T-helper 2 cell treated with Interferon-gamma antibody and Interleukin-4, amounts not matched to agents 5 μg/mL and 100 μg/mL, for 36 hours (primary cell): ENCODE measurements at places on chromosomes 5 and 9.

DNA sequence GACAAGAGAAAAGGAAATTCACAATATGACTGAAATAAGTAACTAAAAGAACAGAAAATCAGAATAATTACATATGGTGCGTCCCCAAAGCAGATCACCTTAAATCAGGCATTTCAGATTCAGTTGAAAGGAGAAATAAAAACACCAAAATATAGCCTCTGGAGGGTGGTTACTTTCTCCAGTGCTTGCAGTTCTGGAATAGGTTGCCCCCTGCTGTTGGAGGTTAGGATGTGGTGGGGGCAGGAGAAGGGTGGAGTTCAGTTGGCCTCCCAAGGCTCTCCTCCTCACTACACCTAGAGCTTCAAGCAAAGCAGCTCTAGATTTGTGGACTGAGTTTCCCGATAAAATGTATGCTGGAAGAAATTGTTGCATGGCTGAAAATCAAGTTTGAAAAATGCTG, 338.2 kb upstream of the TLE4 start:
- DNase-seq: no peak

DNA sequence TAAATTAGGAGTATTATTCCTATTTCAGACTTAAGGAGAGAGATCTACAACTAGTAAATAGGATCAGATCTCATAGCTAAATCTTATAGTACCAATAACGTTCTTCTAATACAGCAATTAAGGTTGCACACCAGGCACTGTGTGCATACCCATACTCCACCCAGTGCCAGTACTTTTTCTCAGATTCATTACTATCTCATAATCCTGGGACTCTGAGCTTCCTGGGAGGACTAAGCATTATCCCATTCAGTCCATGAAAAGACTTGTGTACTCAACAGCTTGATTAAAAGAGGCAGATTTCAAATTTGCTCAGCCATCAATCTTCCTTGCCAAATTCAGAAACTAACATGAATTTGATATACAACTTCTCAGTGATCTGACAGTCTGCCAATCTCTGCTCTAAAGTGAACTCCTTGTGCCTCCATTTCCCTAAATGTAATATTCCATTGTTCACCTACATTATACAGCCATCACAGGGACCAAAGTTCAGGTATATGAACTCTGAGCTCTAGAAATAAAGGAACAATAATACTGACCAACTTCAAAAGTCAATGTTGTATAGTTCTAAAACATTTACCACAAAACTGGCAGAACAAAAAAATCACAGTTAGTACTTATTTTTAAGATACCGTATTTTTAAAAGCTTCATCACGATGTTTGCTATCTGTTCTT, 7.2 kb downstream of the STRBP start:
- no peak for DNase-seq

GRCh38 chr9:14097215-14097614, 216.7 kb downstream of the NFIB start:
- no peak for DNase-seq

- DNase-seq: no peak
Measured at GRCh38 chr9:78863531-78863930, 566.6 kb downstream of the PSAT1 start.

- no peak for DNase-seq
Measured at GRCh38 chr5:159021901-159022556, 77.7 kb downstream of the EBF1 start.

DNA sequence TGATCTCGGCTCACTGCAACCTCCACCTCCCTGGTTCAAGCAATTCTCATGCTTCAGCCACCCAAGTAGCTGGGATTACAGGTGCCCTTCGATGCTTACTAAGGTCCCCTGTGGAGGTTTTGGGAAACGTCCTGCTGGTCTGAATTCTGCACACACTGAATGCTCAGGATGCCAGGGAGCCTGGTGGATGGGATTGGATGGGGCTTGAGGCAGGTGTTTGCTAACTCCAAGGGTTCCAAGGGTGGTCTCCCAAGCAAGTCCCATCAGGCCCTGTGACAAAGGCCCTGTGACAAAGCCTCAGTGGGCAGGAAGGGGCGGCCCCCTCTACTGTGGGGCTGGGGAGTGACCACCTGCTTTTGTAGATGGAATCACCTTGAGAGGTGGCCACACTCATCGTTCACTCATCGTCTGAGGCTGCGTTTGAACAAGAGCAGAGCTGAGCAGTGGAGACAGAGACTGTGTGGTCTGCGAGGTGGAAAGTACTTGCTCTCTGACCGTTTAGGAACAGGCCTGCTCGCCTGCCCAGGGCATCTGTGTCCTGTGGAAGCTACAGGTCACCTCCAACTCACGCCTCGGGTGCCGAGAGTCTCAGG, 40.2 kb downstream of the MRPL36 start:
- DNase-seq: no peak

DNA sequence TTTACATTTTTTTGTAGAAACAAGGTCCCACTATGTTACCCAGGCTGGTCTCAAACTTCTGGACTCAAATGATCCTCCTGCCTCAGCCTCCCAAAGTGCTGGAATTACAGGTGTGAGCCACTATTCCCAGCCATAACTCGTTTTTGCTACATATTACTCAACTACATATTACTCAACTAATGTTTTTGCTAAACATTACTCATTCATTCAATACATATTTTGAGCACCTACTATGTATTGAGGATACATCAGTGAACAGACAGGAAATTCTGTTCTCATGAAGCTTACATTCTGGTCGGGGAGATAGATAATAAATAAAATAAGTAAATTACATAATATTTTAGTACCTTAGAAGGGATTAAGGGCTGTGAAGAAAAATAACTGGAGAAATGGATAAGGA, 34.9 kb upstream of the STOM start:
- no peak for DNase-seq

DNA sequence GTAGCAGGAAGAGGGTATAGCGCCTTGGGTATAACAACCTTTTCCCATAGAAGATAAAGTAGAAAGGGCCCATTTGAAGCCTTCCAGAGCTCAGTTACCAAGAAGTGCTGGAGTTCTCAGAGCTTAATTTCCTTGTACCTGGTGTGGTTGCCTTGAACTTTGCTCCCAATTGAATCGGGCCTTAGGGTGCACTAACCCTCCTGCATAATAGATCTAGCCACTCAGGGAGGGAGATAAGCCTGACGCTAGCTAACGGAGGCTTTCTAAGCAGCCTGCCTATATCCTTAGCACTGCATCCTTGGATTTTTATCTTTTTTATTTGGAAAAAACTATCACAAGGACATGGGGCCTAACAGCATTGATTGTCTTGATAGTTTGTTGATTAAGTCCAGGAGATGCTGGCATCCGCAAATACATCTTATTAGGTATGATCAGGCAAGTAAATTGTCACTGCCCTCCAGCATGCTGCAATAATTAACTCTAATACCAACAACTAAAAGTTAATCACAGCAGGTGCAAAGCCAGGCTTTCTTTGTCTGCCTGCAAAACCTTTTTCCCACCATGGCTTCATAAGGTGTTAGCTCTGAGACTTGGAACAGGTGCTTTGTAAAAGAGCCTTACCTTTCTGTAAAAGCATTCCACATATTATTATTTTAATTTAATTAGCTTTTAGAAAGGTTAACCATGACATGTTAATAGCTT, 199.4 kb downstream of the SREK1 start:
- DNase-seq: no peak

GRCh38 chr5:13745508-13745907, 199.0 kb downstream of the DNAH5 start:
- no peak for DNase-seq

DNA sequence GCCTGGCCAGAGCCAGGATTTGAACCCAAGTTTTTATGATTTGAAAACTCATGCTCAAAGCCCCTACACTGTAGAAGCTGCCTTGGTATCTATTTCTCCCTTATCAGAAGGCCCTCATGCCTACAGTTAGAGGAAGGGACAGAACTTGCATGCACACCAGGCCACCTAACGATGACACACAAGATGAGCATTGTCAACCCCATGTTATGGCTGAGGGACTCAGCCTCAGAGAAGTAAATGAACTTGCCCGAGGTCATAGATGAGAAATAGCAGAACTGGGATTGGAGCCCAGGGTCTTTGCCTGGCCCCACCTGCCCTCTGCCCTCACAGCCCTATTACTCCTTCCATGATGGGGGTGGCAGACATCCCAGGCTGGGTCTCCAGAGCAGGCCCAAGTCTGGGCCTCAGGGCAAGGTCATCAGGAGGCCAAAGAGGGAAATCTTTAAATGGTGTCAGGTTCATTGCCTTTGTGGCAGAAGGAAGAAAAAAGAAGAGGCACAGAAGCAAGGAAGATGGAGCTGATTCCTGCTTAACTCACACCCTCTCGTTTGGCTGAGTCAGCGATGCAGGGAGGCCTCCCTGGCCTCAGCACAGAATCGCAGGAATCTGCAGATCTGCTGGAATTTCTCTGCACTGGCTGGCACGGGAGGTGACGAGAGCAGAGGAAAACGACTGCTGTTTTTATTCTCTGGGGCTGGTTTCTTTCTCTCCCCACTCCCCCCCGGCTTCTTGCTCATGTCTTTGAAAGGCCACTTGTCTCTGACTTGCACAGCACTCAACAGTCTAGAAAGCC, 20.6 kb upstream of the CRB2 start:
- DNase-seq: no peak

DNA sequence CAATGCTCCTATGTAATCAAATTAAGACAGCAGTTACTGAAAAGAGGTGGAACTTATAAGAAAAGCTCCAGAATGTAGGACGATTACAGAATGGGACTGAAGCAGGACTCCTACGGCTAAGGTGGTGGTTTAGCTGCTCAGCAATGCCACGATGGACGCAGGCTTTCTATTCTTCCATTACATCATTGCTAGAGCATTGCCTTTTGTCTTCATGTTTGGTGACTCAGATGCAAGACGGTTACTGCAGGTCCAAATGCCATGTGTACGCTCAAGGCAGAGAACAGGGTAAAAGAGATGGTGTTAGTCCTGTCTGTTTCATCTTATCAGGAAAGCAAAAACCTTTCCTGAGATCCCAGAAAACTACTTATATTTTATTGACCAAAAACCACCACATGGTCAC, 255.1 kb downstream of the ZSWIM6 start:
- no peak for DNase-seq

DNA sequence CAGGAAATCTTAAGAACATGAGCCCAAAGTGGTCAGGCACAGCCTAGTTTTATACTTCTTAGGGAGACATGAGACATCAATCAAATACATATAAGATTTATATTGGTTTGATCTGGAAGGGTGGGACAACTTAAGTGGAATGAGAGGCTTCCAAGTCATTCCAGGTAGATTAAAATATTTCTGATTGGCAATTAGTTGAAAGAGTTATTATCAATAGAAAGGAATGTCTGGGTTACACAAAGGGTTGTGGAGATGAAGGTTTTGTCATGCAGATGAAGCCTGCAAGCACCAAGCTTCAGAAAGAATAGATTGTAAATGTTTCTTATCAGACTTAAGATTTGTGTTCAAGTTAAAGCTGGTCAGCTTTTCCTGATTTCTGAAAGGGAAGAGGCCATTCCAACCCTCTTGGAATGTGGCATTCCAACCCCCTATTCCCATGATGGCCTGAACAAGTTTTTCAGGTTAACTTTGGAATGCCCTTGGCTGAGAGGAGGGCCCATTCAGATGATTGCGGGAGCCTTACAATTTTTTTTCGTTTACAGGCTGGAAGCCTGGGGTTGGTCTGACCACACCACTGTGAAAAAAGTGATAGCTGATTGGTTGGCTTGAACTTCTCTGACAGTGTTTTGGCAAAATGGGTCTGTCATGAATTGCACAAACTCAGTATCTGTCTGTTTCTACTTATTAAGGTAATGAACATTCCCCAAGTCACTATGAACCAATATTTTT, 245.6 kb upstream of the RAI14 start:
- no peak for DNase-seq

DNA sequence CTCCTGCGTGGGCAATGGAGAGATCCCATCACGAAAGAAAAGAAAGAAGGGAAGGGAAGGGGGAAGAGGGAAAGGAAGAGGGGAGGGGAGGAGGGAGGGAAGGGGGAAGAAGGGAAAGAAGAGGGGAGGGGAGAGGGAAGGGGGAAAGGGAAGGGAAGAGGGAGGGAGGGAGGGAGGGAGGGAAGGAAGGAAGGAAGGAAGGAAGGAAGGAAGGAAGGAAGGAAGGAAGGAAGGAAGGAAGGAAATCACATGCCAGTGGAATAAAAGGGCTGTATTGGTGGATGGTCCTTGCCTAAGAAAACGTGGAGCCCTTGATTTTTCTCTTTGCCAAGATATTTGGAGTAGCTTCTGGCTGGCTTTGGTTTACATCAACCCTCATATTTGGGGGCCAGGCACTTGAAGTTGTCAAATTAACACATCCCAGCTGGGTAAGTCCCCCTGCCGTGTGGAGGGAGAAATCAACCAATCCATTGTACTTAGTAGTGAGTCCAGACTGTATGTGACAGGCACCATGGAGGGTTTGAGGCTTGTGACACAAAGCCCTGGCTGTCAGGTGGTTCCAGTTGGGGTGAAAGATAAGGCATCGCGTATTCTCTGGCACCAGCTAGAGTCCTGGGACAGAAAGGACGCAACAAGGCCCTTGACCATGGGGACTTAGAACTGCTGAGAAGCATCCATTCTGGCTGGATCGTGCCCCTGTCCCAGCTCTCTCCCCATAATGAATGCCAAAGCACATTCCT, 23.7 kb downstream of the IDNK start:
- no peak for DNase-seq

- DNase-seq: no peak
Measured at GRCh38 chr5:1315018-1315708, 20.3 kb upstream of the TERT start.

- no peak for DNase-seq
Measured at GRCh38 chr9:127523312-127523851, 72.1 kb downstream of the LRSAM1 start.
